ENCODE measurements at places on chromosomes 4 and X.

GRCh38 chr4:82388405-82388804 is 14.6 kb upstream of the HNRNPD start:
- no peak for DNase-seq

- DNase-seq = no peak
These were observed 51.3 kb downstream of the RUFY3 start for GRCh38 chr4:70772929-70773555.

DNA sequence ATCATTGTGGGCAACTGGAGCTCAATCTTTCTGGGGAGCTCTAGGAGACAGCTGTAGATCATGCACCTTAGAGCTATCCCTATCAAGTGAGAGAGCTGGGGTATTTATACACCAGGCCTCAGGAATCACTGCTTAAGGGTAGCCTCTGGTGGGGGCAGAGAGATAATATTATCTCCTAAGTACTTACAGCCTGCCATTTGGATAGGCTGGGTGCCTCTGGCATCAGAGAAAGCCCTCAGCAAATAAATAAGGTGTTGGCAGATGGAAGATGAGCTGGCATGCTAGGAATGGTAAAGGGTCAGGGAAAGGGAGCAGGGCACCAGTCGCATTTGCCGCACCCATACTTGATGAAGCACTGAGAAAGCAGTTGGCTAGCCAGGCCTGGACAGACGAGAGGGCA is 75.9 kb downstream of the HCCS start:
- no peak for DNase-seq

DNA sequence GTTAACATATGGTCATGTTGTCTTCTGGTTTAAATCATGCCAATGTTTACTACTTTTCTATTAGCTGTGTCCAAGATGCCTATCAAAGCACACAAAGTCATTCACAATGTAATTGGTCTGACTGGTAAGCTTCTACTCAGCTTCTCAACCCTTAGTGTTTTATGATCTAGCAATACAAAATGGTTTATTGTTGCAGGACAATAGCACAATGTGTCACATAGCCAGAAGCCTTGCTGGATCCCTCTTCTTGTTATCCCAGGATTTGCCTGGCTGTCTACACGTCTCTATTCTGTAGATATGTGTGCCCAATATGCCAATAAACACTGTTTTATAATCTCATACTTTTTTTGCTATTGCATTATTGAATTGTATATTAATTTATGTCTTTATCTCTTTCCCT is 1111.0 kb upstream of the AGA start:
- DNase-seq = no peak

DNA sequence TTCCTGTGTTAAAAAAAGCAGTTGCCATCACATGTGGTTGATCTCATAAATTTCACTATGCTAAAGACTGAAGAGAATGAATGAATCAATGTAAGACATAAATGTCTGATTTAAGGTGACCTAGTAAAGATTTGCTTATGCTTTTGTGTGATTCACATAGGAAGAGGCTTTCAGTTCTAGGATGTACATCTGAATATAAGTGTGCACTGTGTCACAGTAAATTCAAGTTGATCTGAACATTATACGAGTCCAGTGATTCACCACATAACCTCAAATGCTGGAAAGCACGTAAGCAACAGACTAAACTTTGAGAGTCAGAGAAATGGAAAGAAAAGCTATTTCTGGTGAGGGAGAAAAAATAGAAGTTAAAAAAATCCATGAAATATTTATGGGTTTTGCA is 567.9 kb downstream of the EPHA5 start:
- no peak for DNase-seq

DNA sequence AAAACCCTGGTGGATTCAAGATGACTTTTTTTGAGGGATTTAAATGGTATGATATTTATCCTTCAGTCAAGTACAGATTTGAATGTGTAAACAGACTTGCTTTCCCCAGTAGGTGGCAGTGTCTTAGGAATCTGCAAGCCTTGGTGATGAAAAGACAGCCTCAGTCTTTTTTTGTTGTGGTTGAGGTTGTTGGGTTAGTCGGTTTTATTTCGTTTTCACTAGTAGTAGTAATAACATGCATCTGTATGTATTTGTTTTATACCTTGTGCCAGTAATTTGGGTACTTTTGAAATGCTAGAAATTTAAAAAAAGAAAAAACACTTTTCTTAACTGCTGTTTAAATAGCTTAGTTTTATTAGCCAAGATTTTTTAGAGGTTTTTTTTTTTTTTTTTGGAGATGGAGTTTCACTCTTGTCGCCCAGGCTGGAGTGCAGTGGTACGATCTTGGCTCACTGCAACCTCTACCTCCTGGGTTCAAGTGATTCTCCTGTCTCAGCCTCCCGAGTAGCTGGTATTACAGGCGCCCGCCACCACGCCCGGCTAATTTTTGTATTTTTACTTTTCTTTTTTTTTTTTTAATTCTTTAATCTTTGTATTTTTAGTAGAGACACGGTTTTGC is 39.2 kb downstream of the COPS4 start:
- peak; percentile 89 for DNase-seq

DNA sequence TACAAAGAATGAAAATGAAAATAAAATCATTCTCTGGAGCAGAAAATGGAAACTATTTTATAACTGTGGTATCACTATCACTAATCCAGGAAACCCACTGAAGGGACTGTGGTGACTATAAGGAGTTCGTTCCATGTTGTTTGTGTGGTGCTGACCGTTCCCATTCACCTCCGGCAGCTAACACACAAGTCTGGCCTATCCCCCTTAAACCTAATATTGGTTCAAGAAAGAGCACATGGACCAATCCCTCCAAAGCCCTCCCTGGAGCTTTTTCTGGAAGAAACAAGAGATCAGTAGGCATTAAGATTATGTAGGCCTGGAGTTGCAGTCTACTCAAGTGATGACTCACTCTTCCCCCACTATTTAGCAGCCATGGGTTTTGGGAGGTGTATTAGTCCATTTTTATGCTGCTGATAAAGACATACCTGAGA is 25.9 kb upstream of the FAM241A start:
- DNase-seq = no peak

- no peak for DNase-seq
These were observed 30.4 kb downstream of the NHS start for GRCh38 chrX:17405225-17405969.

GRCh38 chr4:90137555-90137954 is 10.4 kb downstream of the CCSER1 start:
- DNase-seq = no peak

DNA sequence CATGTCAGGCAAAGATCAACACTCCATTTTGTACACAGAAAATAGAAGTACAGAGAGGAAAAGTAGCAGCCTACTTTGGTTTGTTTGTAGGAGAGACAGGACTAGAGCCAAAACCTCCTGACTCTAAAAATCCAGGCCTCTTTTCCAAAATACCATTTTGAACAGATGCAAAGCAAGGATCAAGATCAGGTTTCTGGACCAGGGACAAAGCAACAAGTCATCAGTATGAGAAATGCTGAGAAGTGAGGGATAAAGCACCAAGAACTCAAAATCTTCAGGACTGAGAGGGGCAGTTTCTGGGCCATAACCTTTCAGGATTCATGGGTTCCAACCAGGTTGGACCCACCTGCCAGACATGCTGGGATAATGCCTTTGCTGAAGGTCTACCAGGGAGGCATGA is 36.6 kb upstream of the MBTPS2 start:
- no peak for DNase-seq

- DNase-seq = peak; percentile 15
These were observed 126.5 kb downstream of the ADGRA3 start for GRCh38 chr4:22389240-22389870.

DNA sequence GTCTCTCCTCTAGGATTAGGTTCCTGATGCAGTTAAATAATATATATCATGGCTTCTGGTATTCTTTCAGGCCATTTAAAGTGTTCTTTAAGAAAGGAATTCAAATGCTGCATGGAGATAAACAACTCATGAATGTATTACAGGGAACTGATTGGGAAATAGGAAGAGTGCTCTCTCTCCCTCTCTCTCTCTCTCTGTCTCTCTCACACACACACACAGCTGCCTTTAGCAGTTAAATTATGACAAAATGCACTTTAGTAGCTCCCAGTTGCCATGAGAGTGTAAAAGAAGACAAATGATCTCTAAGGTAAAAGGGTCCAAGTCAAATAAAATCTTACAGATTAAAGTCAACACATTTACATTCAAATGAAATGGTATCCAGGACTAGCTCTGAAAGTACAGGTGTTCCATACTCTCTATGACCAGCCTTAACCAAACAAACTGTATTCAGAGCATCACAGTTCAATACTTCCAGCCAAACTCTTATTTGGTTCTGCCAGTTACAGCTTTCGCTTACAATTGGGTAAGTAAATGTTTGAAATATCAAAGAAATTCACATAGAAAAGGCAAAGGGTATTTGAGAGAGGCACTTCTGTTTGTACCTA is 94.7 kb upstream of the CXXC4 start:
- no peak for DNase-seq
